Glutamatergic neuron (in vitro differentiated cells): ENCODE measurements at places on chromosomes 3 and 15. TPM values are rescaled to one million over a fixed set of nuclear protein-coding genes. Genes with fewer than 3 reads are reported as not detected.

GRCh38 chr3:56823421-56823926 lies 21.7 kb upstream of the ARHGEF3 start:
- H3K27ac ChIP-seq, result no peak overlapping the region
- H3K36me3 ChIP-seq, result no peaks in the 10 kb centered on the region
- H3K27me3 ChIP-seq, result no peaks in the 10 kb centered on the region
- peaks cover 2% of the 10 kb centered on the region for H3K4me1 ChIP-seq

DNA sequence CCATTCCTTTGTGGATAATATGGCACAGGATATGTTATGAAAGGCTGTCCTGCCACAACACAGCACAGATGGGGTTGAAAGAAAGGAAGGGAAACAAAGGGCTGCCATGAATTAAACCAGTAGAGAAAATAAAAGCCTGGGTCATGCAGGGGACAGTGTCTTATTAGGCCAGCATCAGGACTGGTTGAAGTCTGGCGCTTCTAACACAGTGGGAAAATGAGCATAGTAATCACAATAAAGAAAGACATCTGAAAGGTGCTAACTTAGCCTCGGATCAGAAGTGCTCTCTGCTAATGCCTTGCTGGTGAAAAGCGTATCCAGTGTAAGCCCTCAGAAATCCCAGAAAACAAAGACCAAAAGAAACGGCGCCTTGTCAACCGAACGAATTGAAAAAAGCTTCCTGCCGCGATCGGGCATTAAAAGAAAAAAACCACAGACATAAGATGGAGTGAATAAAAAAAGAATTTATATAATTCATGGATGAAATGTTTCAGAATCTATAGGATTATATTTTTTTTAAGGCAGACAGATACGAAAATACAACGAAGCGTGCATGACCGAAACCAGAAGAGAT lies 566 bp upstream of the MKRN3 start:
- H3K4me3 ChIP-seq, result peak overlapping the region; percentile 46
- H3K27ac ChIP-seq, result peak overlapping the region; percentile 89

DNA sequence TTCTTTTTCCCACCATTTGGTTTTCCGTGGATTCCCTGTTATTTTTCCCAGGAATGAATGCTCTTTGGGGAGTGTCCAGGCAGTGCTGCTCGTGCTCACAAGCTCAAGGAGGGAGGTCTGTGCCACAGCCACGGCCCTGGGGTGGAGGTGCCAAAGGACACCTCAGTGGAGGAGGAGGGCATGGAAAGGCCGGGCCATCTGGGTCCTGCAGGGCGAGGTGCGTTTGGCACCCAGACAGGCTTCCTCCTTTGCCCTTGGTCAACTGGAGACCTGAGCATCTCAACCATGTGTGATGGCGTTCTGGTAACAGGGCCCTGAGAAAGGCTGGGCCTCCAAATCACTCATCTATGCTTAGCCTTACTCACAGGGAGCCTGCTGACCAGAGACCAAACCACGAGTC lies 25.4 kb downstream of the KY start:
- no peak overlapping the region for H3K4me3 ChIP-seq
- peaks cover 7% of the 10 kb centered on the region for H3K36me3 ChIP-seq
- no peaks in the 10 kb centered on the region for H3K4me1 ChIP-seq

DNA sequence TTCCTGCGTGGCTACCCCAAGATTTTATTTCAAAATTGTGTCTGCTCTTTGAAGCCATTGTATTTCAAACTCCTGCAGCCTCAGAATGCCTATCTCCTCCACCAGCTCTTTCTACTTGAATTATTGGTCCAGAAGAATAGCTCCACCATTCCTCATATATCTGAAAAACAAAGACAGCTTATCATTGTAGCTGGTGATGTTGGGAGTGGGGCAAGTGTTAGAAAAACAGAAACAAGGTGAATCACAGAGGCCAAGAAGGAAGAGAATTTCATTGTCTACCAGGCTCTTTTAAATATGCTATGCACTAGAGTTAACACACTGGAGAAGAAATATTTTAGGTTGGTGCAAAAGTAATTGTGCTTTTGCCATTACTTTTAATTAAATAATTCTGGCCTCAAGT lies 307.9 kb upstream of the ROPN1 start:
- peaks cover 21% of the 10 kb centered on the region for H3K27me3 ChIP-seq
- H3K36me3 ChIP-seq, result peaks cover 4% of the 10 kb centered on the region
- H3K27ac ChIP-seq, result no peak overlapping the region
- DNase-seq, result no peak
- peaks cover 79% of the 10 kb centered on the region for H3K4me1 ChIP-seq

- H3K4me3 ChIP-seq, result peak overlapping the region; percentile 87
- H3K4me1 ChIP-seq, result peaks cover 7% of the 10 kb centered on the region
- DNase-seq, result no peak
- peaks cover 9% of the 10 kb centered on the region for H3K27me3 ChIP-seq
Observed at GRCh38 chr3:40524222-40524567, 565 bp upstream of the ZNF621 start.

DNA sequence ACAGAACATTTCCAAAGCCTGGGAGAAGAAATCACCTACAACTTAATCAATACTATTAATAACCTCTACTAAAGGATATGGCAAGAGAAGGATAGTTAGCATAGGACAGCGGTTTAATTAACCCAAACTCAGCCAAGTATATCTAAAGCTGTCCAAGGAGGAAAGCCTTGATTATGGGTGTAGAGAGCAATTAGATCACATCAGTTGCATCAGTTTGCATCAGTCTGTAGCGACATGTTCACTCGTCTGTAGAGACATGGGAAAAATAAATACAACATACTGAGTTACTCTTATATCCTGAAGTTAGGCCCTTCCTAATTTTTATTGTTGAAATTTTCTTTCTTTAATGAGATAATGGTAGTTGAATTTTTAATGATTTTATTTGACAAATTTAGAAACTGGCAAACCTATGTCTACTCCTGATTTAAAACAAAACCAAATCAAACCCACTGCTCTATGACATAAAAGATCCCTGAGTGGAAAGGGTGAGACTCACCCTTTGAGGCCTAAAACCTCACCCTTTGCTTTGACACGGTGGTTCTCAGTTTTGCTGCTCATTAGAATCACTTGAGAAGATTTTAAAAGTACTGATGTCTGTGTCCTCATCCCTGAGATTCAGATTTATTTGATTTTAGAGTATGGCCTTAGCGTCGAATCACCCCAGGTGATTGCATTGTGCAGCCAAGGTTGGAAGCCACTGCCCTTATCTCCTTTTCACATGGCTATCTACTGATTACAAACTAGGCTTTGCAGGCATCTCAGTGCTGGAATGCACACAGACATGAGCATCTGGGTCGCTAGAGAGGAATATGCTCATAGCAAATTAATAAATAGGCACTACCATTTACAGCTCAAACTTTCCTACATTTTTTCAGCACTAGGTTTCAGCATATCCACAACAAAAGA lies 2.8 kb upstream of the CLRN1 start:
- no peak overlapping the region for H3K27ac ChIP-seq
- no peaks in the 10 kb centered on the region for H3K36me3 ChIP-seq
- no peaks in the 10 kb centered on the region for H3K27me3 ChIP-seq
- no peaks in the 10 kb centered on the region for H3K4me1 ChIP-seq
- no peak overlapping the region for H3K4me3 ChIP-seq

DNA sequence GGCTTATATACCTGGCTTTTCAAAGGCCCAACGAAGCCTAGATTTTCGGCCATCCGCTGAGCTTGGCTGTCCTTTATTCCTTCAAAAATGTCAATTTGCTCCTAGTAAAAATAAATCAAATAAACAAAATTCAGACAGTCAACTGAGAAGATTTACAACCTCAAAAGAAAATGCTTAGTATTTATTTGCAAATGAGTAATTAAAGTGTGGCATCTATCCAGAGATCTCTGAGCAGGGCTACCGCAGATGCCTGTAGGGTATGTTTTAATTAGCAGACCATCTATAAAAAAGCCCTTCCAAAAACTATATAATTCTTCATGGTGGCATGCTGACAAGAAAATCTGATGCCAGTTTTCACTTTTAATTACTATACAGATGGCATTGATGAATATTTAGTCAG lies 136.2 kb downstream of the SUCLG2 start:
- no peak overlapping the region for H3K4me3 ChIP-seq
- no peaks in the 10 kb centered on the region for H3K4me1 ChIP-seq
- no peak overlapping the region for H3K27ac ChIP-seq

GRCh38 chr15:52360229-52361203 lies 64.9 kb upstream of the MYO5C start:
- DNase-seq, result no peak
- H3K27me3 ChIP-seq, result no peaks in the 10 kb centered on the region
- H3K36me3 ChIP-seq, result peaks cover 4% of the 10 kb centered on the region
- no peak overlapping the region for H3K27ac ChIP-seq
- H3K4me3 ChIP-seq, result no peak overlapping the region

DNA sequence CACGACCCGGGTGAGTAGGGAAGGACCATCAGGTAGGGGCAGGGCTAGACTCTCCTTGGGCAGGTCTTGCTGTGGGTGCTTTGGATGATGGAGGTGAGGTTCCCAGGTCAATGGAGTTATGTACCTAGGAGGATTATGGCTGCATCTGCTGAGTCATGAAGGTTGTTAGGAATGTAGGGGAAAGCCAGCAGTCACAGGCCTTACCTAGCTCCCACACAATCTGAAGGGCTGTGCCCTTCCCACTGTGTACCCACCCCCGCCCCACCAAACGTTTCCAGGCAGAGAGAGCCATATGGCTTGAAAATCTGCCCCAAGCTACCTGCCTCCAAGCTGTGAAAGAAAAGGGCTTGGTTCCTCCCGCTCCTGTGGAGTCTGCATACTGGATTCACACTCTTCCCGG lies 573.4 kb upstream of the DPPA4 start:
- no peak overlapping the region for H3K4me3 ChIP-seq
- H3K27ac ChIP-seq, result no peak overlapping the region
- H3K27me3 ChIP-seq, result peaks cover 2% of the 10 kb centered on the region
- H3K4me1 ChIP-seq, result no peaks in the 10 kb centered on the region
- DNase-seq, result no peak
- H3K36me3 ChIP-seq, result peaks cover 7% of the 10 kb centered on the region

DNA sequence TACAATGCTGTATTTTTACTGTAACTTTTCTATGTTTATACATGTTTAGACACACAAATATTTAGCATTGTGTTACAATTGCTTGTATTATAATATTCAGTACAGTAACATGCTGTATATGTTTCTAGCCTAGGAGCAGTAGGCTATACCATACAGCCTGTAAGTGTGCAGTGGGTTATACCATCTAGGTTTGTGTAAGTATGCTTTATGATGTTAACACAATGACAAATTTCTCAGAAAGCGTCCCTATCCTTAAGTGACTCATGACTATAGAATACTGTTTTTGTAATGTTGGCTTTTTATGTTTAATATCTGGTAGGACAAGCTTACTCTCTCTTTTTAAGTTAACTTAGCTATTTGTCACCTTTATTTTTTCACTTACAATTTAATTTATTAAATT lies 127.5 kb upstream of the THRB start:
- H3K4me3 ChIP-seq, result no peak overlapping the region
- no peak for DNase-seq
- H3K27ac ChIP-seq, result no peak overlapping the region
- no peaks in the 10 kb centered on the region for H3K36me3 ChIP-seq
- peaks cover 2% of the 10 kb centered on the region for H3K27me3 ChIP-seq

DNA sequence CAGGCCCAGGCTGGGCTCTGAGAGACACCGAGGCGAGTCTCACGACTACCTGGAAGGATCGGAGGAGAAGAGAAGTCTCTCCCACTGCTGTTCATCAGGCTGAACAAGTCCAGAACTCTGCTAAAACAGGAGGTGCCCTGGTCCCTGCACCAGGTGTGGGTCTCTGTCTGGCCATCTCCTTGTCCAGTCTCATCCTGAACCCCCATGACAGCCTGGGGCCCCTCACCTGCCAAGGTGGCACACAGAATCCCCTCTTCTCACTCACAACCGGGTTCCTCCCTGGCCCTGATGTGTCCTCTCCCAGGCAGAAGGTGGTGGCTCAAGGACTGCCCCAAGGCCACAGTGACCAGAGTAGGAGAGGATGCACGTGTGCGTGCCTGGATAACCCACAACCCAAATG lies 34.1 kb downstream of the WNT7A start:
- no peaks in the 10 kb centered on the region for H3K4me1 ChIP-seq
- peaks cover 8% of the 10 kb centered on the region for H3K27me3 ChIP-seq
- DNase-seq, result no peak

Gene OXTR
- total RNA-seq, result 4.0 TPM

Gene IMPG2
- total RNA-seq, result 2.4 TPM

Gene PRRT3
- 8.9 TPM for total RNA-seq

Gene BFSP2
- total RNA-seq, result not detected
